Urothelium cell line (cell line): ENCODE measurements at places on chromosomes 3 and 15.
A peak's percentile ranks its signal among the peaks of the same experiment; 100 is the strongest.

- no peak for DNase-seq
Measured at GRCh38 chr3:111103807-111104206, 32.2 kb downstream of the NECTIN3 start.

GRCh38 chr3:171028779-171029232 is 2.3 kb upstream of the SLC2A2 start:
- peak; percentile 65 for DNase-seq

- no peak for DNase-seq
Measured at GRCh38 chr3:62919784-62920465, 44.7 kb upstream of the CADPS start.

GRCh38 chr3:146326875-146327543 is 76.1 kb upstream of the PLSCR4 start:
- peak; percentile 18 for DNase-seq

GRCh38 chr3:141255846-141256261 is 24.2 kb downstream of the PXYLP1 start:
- DNase-seq = no peak

- no peak for DNase-seq
Measured at GRCh38 chr15:73139744-73140553, 87.7 kb downstream of the NEO1 start.

- DNase-seq = peak; percentile 68
Measured at GRCh38 chr3:119293871-119294695, at the start of gene ARHGAP31. TSS of gene ARHGAP31 (plus strand) at chr3:119294383. CDS start at chr3:119294905, 522 bp downstream.

DNA sequence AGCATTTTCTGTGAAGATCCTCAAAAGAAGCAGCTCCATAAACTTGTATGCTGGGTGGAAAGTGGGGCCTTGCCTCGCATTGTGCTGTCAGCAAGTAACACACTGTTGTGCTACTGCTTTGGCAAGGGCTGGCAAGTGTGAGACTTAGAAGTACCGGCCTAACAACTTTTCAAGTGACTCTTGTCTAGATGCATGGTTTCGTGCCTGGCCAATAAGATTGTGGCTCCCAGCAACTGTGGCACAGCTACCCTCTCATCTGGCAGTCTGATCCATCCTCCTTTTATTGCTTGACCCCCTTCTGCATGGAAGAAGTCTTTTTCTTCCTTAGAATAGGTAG is 79.4 kb upstream of the VEPH1 start:
- DNase-seq = no peak
